ENCODE measurements at places on chromosomes 7 and 10.

DNA sequence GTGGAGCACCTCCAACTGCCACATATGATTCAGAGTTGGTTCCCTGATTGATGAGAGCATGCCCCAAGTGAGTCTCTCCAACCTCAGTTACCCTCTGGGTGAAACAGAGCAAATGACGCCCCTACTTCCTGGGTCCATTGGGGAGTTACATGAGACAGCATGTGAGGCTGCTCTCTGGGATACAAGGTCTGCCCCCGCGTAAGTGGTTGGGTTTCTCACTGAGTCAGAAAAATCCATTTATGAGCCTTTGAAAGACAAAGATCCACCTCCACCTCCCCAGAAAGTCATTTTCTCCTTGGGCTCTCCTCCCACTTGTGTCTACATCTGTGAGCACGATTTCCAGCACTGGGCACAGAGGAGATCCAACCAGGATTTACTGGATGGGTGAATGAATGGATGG lies 70.7 kb upstream of the DNAAF5 start:
- DNase-seq, result no peak

DNA sequence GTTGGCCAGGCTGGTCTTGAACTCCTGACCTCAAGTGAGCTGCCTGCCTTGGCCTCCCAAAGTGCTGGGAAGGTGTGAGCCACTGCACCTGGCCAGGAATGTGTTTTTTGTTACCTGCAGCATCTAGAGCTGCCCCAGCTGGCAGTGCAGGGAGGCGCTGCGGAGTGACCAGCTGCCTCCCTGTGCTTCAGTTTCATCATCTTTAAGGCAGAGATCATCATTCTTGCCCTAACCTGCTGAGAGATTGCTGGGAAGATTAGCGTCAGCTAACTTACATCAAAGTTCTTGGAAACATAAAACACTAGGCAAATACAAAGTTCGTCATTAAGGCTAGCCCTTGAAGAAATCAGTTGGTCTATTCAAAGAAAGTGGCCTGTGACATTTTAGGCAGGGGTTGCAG lies 2.3 kb downstream of the ZNF282 start:
- no peak for DNase-seq

- DNase-seq, result no peak
These were observed 31.8 kb downstream of the NEUROG3 start for GRCh38 chr10:69541463-69541862.

DNA sequence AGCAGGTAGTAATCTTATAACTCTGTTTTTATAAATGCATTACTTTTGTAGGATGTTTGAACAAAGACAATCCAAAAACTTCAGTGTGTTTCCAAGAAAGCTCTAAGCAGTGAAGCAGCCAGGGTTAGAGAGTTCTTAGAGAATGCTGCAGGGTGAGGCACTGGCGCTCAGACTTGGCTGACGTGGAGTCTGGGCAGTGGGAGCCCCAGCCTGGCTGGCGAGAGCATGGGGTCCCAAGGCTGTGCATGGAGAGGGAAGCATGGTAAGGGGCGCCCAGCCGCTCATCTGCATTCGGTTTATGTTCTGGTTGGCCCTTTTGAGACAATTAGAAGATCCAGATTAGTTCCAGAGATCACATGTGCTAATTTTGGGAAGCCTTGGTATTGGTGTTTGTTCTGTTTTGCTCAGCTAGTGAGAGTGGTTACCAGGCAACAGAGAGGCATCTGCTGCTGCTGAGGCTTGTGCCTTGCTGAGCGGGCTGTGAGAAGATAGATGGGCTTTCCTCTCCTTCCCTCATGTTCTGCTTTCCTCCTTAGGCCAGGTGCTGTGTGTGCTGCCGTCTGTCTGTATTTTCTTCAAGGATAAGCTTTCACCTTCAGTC lies 10.3 kb downstream of the SUN1 start:
- no peak for DNase-seq

- DNase-seq, result no peak
These were observed 2.0 kb downstream of the HOXA11 start for GRCh38 chr7:27182861-27183681.

DNA sequence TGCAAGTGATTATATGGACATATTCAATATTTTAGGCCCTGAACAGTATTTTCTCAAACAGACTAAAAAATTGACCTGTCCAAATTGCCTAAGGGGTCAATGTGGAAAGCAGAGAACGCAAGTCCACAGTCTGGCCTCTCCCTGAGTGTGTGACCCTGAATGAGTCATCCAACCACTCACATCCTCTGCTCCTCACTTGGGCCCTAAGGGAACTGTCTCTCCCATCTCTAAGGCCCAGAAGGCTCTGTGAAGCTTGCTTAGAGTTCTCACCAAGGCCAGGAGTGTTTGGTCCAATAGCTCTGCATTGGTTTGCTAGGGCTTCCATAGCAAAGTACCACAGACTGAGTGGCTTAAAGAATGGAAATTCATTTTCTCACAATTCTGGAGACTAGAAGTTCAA lies 155.1 kb downstream of the LSM5 start:
- no peak for DNase-seq

DNA sequence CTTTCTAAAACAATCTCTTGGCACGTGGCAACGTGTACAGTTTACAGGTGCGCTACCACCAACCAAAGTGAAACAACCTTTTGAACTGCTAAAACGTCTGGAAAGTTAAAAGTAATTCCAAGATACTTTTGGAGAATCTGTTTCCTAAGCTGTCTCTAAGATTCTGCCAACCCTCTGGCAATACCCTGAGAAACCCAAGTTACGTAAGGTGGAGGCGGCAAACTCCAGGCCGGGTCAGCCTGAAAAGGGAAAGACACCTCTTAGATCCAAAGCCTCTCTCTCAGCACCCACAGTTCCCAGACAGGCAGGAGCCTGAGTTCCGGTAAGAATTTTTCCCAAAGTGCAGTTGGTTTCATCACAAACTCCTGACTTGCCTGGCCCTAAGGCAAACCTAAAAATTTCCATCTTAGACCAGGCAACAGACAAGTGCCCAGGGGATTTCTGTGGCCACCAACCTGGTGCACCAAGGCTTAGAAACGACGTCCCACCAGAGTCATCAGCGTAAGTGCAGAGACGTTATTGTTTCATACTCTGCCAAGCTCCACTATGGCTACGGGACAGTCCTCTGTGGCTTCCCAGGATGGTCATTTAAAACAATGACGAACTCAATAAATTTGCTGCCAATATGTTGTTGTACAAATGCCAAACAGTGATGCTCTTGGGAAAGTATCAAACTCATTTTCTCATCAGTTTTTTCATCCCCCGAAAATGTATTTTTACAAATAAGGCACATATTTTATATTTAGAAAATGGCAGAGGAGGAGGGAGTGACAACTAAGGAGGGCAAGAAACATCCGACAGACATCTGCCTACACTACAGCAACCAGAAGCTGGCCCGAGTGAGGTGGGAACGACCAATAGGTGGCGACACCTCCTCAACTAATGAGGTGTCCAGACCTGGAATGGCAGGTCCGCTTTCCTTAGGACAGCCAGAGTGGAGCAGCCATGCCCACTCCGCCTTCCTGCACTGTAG lies 205.8 kb upstream of the FRMD4A start:
- peak; percentile 84 for DNase-seq

DNA sequence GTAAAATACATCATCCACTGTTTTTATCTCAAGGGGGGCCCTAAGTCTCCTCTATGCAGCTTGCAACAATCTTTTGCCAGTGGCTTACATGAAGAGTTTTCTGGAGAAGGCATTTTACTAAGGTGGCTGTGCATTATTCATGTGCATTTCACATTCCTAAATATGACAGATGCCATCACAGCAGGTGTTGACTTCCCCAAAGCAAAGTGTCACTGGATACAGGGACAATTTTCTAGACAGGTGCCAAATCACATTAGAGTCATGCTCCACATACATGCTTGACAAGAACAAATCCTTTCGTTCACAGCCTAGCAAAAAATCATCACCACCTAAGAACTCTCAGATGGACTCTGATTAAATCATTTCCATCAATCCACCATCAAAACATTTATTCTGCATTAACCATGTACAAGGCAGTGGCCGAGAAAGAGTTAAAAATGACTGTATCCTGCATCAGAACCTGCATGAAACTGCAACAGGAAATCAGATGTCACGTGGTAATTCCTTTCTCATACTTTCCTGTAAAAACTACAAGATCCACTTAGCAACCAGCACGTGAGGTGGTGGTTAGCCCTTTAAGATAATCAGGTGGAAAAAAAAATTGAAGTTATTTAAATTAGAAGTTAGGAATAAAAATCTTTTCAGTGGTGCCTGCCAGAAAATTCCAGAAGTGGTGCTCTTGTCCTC lies 88.2 kb upstream of the AFAP1L2 start:
- no peak for DNase-seq

DNA sequence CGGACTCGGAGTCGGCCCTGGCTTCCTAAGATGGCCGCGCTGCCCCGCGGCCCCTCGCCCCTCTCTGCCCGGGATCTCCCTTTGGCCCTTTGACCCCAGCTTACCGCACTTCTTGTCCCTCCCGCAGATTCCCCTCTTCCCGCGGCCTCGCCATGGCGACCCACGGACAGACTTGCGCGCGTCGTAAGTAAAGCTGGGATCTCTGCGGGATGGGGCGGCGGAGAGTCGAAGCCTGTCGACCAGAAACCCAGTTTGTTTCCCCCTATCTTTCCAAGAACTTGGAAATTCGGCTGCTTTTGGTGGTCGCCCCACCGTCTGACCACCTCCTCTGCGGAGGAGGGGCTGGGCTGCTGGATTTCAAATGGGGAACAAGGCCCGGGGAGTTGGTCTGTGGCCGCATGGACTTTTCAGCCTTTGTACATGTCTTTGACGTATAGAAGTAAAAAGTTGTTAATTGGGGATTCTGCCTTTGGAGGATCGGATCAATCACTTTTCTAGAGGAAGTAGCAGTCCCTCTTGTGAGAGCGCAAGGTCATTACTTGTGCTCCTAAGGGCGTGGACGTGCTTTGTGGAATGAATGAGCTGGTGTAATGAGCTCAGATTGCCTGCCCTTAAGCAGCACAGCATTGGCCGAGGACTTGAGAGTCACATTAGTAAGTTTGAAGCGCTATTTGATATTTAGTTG lies 553 bp downstream of the VDAC2 start:
- DNase-seq, result no peak

DNA sequence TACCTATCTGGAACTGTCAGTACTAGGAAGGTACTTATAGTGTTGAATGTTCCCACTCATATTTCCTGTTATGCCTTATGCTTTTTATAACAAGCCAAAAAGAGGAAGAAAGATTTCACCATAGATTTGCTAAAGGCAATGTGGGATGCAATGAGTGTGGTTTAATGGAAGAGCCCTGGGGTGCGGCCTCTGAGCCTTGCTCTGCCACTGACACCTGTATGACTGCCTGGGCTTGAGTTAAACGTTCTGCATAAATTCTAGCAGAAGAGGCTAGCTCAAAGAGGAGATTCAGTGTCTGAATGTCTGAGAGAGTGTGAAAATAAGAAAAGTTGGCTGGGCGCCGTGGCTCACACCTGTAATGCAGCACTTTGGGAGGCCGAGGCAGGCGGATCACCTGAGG lies 143.8 kb downstream of the TPST1 start:
- no peak for DNase-seq

GRCh38 chr7:148264933-148265557 lies 325.5 kb upstream of the C7orf33 start:
- DNase-seq, result no peak

GRCh38 chr10:116654816-116655215 lies 34.1 kb downstream of the PNLIPRP2 start:
- no peak for DNase-seq

GRCh38 chr10:131979336-131979735 lies 2.4 kb downstream of the BNIP3 start:
- no peak for DNase-seq

- DNase-seq, result no peak
These were observed 32.0 kb upstream of the NPFFR1 start for GRCh38 chr10:70315815-70316214.

GRCh38 chr10:112958275-112958995 lies 8.4 kb downstream of the TCF7L2 start:
- DNase-seq, result peak; percentile 52

DNA sequence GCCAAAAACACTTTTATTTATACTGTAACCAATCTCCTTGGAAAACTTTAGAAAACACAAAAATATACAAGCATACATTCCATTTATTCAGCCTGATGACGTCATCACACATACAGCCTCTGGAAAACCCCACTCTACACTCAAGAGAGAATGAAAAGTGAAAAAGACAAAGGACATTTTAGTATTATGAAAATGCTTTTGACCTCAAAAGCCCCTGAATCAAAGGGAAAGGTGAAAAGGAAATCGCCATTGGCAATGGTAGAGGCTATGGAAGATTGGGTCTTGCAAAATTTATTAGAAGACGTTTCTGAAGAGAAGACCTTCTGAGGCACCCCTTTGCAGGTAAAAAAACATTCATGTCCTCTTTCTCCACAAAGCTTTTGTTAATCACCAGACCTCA lies 82.9 kb upstream of the STRIP2 start:
- DNase-seq, result no peak

DNA sequence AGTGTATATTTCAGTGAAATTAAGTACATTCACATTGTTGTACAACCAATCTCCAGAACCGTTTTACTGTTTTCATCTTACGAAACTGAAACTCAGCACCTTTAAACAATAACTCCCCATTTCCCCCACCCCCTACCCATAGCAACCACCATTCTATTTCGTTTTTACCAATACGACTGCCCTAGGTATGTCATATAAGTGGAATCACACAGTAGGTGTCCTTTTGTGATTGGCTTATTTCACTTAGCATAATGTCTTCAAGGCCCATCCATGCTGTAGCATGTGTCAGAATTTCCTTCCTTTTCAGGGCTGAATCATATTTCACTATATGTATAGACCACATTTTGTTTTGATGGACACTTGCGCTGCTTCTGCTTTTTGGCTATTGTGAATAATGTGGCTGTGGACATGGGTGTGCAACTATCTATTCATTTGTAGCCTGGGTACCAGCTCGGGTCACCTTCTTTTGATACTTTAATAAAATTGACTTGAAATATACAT lies 34.3 kb upstream of the DLG5 start:
- no peak for DNase-seq

DNA sequence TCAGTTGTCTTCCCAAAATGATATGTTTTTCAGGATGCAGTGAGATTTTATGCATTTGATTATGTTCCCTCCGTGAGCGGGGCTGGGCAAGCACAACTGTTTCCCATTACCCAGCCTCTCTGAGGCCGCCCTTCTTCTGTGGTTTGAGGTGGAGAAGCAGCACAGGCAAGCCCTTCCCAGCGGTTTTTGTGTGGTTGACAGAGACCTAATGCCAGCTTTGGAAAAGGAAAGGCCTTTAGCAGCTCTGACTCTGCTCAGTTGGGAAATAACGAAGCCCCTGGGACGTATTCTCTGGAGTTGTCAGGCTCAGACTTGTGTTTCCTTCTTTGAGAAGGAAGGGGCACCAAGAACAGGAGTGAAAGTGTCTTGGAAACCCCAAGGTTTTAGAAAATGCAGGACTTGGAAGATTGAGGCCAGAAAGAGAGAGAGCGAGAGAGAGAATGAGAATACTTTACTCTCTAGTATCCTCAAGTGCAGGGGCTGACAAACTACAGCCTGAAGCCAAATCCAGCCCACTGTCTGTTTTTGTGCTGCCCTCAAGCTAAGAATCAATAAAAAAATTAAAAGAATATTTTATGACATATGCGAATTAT lies 20.6 kb upstream of the PDCD4 start:
- no peak for DNase-seq

GRCh38 chr10:113113918-113114317 lies 163.9 kb downstream of the TCF7L2 start:
- DNase-seq, result no peak

- DNase-seq, result no peak
These were observed 148.9 kb upstream of the SP4 start for GRCh38 chr7:21278944-21279343.

- no peak for DNase-seq
These were observed 77.8 kb downstream of the NAMPT start for GRCh38 chr7:106206826-106207541.

- no peak for DNase-seq
These were observed 12.6 kb upstream of the PRPS1L1 start for GRCh38 chr7:18040196-18040595.

GRCh38 chr7:44847509-44847919 lies 373 bp downstream of the H2AZ2 start:
- DNase-seq, result peak; percentile 93
